ENCODE measurements at places on chromosomes 12 and 14.

DNA sequence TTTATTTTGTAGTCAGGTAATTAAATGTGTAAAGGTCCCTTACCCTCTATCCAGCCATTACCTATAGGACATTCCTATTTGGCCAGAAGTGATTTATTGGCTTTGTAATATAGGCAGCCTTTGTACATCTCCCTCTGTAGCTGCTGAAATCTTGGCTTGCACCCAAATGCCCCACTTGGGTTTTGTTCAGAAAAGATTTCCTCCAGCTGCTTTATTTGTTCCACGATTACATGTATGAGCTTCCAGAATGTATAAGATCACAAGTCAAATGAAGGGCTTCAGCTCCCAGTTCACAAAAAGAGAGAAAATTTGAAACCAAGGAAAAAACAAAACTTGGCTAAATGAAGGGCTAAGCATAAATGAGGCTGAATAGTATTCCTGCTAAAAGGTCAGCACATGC is 103.4 kb downstream of the EFCAB11 start:
- no peak for DNase-seq

GRCh38 chr12:103546959-103547358 is 40.1 kb upstream of the STAB2 start:
- DNase-seq, result no peak

- no peak for DNase-seq
Observed at GRCh38 chr14:92573761-92574498, 60.3 kb downstream of the RIN3 start.

- DNase-seq, result no peak
Observed at GRCh38 chr12:62737188-62737587, 197.8 kb downstream of the PPM1H start.

DNA sequence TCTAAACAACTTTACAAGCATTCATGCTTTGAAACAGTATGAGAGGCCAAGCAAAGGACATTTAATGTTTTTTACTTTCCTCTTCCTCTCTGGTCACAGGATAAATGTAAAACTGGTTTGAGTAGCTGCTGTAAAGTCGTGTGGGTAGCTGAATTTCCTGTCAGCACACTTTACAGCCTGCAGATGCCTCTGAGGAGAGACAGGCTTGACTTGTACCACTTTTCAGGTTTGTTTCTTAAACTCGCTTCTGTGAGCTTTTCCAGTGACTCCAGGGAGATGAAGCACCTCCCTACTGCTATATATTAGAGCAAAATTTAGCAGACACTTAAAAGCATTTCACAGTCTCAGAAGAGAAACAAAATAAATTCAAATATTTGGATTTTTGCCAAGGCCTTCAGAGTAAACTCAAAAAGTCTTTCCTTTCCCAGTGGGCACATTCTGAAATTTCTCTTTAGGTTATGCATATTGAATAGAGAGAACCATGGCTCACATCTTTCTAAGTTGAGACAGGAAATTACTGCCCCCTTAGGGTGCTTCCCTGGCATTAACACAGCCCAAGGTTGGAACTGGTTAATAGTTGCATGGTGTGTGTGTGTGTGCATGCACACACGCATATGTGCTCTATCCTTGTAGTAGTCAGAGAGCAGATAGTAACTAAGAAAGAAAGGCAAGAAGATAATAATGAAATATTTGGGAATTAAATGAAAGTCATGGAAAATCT is 557.3 kb upstream of the MIS18BP1 start:
- no peak for DNase-seq

DNA sequence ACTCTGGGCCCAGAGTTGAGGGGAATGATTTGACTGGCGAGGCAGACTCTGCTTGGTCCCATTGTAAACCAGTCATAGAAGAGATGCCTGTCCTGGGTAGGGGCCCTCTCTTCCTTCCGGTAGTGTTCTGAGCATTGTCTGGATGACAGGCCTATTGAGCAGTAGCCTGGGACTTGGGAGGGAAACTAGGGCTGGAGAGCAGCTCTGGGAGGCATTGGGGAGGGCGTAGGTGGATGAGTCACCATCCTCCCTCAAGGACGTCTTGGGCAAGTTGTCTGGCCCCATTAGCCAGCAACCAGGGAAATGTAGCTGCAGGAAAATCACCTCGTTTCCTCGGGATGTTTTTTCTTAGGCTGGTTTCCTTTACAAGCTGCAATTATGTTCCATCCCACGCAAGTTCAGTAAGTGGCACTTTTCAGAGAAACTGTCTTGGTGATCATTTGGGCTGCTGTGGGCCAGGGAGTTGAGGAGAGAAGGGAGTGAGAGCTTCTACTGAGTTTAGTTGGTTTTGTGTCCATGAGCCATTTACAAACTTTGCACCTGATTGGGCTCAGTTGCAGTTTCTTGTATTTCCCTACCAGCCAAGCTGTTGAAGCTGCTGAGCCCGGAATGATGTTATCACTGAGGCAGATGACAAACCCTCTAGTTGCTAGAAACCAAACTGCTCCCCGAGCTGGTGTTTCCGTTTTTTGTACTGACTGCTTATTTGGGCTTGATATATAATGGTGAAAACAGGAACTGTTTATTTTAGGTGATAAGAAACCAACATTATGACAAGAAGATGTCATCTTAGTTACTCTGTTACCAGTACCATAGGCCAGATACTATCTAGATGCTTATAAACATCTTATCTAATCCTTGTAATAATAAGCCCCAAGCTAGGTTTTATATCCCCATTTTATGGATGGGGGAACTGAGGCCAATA is 147.6 kb downstream of the CHST11 start:
- no peak for DNase-seq

DNA sequence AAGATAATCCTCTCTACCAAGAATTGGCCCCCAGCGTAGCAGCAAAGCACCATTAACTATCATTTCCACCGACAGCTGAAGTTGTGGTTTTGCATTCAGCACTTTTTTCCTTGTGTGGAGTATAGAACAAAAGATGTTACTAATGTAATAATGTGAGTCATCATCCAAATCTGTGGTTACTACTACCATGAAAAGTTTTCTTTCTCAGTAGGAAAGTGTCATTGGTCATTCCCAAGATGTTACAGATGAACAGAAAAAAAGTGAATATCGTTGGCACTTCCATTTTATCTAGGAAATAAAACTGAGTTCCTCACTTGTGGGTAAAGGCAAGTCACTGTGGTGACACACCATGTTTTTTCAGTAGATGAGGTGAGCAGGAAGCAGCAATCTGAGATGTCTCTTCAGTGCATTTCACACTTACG is 30.3 kb upstream of the IFNG start:
- peak; percentile 34 for DNase-seq
